Forelimb muscle (tissue), 1 donor: ENCODE measurements at places on chromosomes 4 and X. TPM values are rescaled to one million over a fixed set of nuclear protein-coding genes. Genes with fewer than 3 reads are reported as not detected.

F8A2 gene
- polyA plus RNA-seq: not detected

DNA sequence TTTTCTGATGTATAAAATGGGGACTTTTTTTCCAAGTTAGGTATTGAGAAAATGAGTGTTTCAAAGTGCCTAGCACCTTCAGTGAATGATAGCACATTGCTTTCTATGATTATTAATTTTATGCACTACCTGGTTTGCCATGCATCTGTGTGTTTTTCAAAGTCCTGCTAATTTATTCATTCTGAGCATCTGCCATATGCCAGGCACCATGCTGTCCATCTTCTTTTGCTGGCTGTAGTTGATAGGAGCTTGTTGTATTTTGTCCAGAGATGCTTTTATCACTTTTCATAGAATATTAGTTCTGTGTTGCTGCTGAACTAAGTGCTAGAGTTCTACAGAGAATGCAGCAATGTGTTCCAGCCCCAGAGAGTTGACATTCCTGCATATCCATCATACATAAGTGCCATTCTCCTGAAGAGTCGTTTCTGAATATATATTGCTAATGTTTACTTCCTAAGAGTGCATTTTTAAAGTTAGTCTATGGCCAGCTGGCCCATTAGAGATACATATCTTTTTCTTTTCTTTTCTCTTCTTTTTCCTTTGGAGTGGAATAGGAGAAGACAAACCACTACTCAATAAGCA is 49.0 kb upstream of the CLNK start:
- DNase-seq: no peak

BEX2 gene
- 41.2 TPM for polyA plus RNA-seq

DNA sequence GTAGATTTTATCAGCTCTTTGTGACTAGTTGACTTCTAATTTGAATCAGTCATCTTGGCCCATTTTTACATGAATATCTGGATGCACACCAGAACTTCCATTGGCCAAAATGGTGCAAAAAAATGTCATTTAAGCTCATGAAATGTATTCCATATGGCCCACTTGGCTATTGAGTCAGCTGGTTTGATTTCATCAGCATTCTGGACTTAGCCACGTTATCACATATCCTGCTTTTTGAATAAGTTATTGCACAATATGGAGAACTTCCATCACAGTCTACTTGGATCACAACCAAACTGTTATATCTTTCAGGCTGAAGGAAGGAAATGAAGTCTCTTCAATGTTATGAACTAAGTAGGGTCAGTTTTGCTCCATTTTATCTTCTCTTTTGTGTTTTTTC is 640.6 kb downstream of the PCDH7 start:
- DNase-seq: no peak

TTC29 gene
- polyA plus RNA-seq: 0.09 TPM

DNA sequence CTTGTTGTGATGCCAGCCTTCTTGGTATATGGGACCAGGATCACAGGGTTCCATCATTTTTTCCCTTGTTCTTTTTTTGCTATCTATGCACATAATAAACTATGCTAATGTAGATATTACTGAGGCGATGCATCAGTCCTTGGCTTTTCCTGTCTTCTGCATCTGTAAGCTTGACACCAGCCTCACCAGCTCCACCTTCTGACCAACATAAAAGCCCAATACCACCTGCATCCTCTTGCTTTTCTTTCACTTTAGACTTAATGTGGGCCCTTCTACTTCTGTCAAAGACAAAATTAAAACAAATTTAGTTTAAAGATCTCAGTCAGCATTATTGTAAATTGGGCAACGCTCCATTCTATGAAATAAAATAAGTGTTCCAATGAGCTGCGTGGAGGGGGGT is 1718.8 kb upstream of the PCDH10 start:
- no peak for DNase-seq

DNA sequence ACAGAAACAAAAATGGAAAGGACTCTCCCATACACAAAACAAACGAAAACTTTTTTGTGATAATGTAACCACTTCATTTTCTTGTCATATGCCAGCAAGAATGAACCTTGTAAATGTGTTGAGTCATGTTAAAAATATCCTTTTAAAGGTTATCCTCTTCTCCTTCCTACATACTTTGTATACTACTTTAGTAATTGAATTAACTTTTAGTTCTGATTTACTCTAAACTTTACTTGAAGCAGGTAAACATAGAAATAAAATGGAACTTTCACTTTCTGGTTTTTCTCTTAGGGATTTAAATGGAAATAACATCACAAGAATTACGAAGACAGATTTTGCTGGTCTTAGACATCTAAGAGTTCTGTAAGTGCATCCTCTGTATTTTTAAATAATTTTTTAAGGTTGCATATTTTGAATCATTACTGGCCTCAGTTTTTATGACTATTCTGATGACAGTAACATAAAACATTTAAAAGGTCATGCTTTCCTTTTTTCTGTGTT is 4.7 kb downstream of the SLIT2 start:
- DNase-seq: no peak

DNA sequence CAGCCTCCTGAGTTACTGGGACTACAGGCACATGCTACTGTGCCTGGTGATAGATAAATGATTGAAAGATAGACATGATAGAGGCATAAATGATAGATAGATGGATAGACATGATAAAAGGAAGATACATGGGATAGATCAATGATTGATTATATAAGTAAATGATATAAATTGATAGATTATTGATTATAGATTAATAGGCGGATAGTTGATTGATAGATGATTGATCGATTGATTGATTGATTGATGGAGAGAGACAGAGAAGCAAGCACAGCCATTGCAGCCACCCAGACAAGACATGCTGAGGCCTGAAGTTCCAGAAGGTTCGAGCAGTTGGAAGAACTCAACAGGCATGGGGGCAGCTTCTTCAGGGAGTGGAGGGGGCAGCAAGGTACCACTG is 17.7 kb upstream of the PLXNB3 start:
- no peak for DNase-seq

DNA sequence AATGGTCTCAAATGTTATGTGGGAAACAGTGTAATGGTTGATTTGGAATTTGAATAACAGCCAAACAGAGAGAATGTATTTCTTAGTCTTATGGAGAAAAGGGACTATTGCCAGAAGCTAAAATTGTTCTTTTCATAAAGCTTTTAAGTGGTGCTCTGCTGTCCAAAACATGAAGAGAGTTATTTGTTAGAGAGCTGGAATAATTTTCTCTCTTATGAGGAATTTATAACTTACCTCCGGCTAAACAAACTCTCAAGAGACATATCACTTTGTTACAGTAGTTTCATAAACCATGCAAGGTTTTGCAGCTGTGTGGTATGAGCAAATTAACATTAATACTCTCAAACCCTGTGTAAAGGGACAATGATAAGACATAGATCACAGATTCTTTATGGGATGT is 28.6 kb downstream of the SULT1B1 start:
- peak; percentile 84 for DNase-seq

SYNPO2 gene
- 162 TPM for polyA plus RNA-seq

GRCh38 chrX:15242899-15243555 is 26.9 kb downstream of the ASB9 start:
- DNase-seq: peak; percentile 46

DNA sequence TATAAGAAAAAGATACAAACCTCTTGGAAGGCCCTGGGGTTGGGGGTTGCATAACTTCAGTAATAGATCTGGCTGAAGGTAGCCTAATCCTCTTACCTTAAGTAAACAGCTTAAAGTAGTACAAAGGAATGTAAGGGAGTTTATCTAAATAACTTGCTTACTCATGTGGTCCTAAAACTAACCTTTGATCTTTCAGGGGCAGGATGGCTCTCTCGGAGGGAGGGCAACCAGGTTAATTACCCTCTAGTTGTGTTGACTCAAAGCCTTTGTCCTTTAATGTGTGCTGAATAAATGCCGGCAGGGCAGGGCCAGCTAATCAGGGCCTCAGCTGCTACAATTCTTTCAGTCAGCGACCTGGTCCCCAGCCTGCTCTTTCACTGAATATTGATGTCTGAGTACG is 822.0 kb upstream of the SLIT2 start:
- DNase-seq: no peak

DNA sequence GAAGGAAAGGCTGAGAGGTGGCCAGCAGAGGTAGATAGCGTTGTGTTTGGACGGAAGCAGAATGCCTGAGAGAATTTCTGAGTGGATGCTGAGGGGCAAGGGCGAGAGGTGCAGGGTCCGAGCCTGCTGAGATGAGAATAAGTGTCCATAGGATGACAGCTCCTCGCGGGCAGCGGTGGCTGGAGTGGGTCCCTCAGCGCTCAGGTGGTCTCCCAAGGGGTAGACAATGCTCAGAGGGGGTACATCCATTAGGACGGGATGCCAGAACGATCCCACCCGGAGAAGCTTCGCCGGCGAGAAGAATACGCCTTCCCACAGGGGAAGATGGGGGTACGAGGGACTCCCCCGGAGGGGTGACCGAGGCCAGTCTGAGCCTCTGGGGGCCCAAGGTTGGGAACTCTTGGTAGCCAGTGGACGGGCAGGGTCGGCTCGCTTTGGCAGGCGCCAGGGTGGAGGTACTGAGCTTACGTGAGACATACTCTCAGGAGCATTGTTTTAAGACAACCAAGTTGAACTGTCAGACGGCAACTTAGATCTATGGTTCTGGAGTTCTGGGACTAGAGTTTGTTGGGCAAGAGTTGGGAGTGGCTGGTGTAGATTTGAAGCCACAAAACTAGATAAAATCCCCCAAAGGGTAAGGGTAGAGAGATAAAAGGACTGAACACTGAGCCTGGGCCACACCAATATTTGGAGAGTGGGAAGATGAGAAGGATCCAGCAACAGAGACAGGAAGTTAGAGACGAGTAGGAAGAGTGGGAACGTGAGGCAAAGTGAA is 15.8 kb downstream of the BRCC3 start:
- DNase-seq: no peak

DNA sequence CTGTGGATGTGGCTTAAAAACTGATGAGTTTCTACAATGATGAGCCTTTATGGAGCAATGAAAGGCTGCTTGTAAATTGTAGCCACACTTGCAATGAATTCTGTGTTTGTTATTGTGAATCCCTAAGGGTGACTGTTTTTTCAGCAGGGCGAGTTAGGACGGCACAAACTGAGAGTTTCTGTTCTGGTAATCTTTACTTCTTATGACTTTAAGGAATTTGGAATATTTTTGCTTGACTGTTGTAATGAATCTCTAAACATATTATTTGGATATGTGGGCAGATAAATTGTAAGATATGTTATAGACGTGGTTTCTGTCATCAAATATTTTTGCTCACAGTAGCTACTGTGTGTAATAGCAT is 22.2 kb downstream of the RBPJ start:
- DNase-seq: no peak

DNA sequence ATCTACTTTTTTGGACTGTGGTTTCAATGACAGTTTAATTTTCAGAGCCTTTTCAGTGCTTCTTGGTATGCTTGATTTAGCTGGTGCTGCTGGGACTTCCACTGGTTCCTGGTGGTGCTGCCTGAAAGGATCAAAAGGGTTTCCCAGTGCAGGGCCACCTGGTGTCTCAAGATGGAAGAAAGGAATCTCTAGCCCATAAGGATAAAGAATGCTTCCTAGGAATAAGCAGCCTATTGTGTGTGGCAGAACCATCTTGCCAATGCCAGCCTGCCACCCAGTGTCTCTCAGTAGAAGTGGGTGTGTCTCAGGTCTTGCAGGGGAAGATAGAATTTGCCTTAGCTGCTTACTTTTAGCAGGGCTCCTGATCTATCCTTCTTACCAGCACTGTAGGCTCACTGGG is 15.0 kb upstream of the RAI2 start:
- no peak for DNase-seq

TNMD gene
- 68.7 TPM for polyA plus RNA-seq

DNA sequence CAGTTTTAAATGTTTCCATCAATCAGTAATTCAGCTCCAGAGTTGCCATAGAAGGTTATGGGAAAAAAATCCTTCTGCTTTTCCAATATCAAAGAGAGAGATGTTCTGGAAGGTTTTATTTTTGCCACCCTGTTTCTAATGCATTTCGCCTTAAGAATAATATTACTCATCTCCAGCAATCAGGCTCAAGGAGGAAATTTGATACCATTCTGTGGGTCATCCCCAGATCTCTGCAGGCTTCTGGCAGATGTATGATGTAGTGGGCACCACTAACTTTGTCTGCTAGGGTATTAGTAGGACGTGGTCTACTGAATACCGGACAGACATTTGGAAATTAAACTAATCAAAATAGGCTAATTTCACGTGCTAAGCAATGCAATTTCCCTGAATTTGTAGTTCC is 645.4 kb upstream of the TENM3 start:
- no peak for DNase-seq

DNA sequence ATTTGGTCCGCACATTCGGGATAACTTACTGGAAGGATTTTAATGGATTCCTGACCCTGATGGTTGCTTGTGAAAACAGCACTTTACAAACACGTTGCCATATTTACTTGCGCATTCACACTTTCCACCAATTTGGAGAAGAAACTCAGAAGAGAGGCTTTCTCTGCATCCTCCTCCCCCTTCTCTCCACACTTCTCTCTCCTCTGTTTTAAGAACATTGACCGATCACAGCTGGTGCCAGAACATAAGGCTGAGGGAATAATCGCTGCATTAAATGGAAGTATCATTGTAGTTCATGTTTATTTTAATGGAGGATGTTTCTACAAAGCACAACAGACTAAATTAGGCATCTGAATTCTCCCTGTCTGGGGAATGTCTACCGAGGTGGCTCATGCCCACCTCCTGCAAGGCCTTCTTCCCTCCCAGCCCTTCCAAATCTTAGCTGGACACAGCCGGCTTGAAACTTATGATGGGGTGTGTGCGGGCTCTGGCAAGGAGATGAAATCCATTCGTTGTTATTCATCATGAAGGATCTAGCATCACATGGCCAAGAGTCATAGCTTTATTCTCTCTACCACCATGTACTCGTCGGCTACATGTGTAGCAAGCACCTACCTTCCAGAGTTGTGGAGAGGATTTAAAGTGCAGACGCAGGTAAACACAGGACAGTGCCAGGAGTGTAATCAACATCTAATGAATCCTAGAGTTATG is 204.1 kb downstream of the LDB2 start:
- no peak for DNase-seq

DNA sequence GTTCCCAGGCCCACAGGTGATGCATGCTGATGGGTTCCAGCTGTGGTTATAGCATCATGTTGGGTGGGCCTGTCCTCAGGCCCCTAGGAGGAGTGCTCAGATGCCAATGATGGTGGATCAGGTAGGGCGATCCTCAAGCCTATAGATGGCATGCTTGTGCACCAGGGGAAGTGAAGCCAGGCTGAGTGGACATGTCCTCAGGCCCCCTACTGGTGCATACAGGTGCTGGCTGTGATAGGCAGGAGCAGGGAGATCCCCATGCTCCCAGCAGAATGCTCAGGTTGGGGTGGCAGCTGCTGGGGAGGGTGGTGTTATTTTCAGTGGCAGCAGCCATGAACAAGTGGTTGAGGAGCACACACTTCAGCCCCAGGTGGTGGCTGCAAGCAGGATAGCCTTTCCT is 96.0 kb downstream of the SMARCA1 start:
- no peak for DNase-seq
